Activated naive CD4-positive, alpha-beta T cell treated with anti-CD3 and anti-CD28 coated beads, Interleukin-2, amount 50 U/mL, for 72 hours (primary cell): ENCODE measurements at places on chromosomes 2 and 18. TPM values are rescaled to one million over a fixed set of nuclear protein-coding genes. Genes with fewer than 3 reads are reported as not detected.

The TMEM247 gene
- total RNA-seq: not detected

The NGEF gene
- total RNA-seq: 0.23 TPM

The FOXD4L1 gene
- total RNA-seq: 0.30 TPM

The ALK gene
- 0.05 TPM for total RNA-seq

The ACVR1C gene
- 2.6 TPM for total RNA-seq

The DSC3 gene
- total RNA-seq: not detected

The TNFAIP6 gene
- not detected for total RNA-seq

The CCDC150 gene
- 23.3 TPM for total RNA-seq

The PSTPIP2 gene
- total RNA-seq: 2.9 TPM

The CFAP221 gene
- not detected for total RNA-seq

The PRSS56 gene
- not detected for total RNA-seq

The RNF152 gene
- total RNA-seq: 0.59 TPM

The PARD3B gene
- 0.09 TPM for total RNA-seq

The STAM2 gene
- 13.3 TPM for total RNA-seq

The AQP12A gene
- not detected for total RNA-seq

The KCNS3 gene
- total RNA-seq: not detected

The MATN3 gene
- total RNA-seq: not detected

The KRTCAP3 gene
- total RNA-seq: 8.3 TPM

The PLB1 gene
- total RNA-seq: 0.89 TPM

The KCNJ13 gene
- total RNA-seq: not detected
